NCI-H1417 (cell line): ENCODE measurements at places on chromosomes 2 and 18.

- peak; percentile 34 for DNase-seq
Measured at GRCh38 chr2:201882353-201883090, 76.2 kb downstream of the CDK15 start.

- DNase-seq: peak; percentile 23
Measured at GRCh38 chr2:150162241-150162942, 325.1 kb downstream of the RND3 start.

DNA sequence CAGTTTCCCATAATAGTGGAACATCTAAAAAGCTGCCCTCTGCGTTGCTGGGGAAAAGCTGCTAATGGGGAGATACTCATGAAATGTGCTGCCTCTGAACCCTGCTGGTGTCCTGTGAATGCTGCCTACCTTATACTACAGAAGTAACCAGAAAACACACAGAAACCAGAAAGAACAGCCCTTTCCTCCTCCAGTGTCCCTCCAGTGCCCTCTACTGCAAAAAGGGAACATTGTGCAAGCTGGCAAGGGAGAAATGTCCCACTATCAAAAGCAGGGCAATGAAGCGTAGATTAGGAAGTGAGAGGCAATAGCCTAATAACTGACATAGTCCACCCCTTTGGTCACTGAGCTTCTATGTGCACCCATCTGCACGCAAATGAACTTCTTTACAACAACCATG, 162.7 kb upstream of the ETAA1 start:
- DNase-seq: peak; percentile 17

DNA sequence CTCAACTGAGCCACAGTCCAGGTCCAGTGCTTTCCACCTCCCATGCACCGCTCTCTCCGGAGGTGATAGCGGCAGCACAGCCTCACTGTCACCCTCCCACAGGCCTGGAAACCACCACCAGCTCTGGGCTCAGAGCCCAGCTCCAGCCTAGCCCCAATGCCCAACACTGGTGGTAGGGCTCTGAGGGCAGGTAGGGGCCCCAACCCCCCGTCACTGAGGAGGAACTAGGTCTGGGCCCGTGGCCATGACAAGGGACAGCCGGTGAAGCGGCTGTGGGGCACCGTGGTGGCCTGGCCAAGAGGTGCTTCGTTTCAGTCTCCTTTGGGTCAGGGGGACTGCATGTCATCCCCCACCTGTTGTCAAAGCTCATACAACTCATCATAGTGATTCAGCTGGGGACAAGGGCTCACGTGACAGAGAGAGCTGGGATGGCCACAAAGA, 5.5 kb upstream of the TMEM214 start:
- DNase-seq: no peak

- DNase-seq: no peak
Measured at GRCh38 chr2:205509655-205510054, 172.6 kb upstream of the NRP2 start.

DNA sequence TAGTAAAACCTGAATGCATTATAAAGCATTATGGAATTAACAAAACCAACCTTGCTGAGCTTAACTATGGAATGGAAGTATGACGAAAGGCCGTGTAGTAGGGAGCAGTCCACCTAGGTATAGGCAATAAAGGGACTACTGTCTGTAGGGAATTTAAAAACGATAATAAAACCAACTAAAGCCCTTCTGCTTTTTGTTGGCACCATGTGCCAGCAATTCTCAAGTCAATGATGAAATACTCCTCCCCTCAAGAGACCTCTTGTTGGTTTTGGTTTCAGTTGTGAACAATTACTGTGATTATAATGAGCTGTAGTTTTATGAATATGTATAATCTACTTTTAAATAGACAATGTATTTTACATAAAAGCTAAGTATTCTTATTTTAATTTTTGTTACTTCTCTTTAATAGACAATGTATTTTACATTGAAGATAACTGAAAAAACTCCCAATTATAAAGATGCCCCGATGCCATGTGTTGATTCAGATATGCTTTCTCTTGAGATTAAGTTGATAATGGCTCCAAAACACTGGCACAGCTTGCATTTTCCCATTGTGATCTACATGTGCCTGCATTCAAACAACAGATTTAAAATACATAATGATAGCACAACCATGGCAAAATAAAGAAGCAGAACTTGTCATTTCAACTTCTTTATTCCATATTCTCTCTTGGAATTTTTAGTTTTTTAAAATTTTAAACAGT, 55.5 kb upstream of the ZDBF2 start:
- DNase-seq: no peak

DNA sequence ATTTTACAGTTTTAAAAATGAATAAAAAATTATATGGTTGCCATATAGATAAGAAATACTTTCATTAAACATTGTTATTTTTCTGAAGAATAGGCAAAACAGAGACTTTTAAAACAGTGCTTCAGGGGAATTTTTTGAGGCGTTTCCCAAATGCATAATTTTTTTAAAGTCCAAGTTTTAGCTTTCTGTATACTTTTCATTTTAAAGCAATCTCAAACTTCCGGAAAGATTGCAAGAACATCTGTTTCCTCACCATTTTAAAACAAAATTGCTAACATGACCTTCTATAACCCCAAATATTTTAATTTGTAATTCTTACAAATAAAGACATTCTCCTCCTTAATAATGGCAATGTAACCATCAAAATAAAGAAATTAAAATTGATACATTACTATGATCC, 15.1 kb upstream of the MBD2 start:
- DNase-seq: no peak

- DNase-seq: no peak
Measured at GRCh38 chr2:24885221-24886125, 34.6 kb downstream of the ADCY3 start.

GRCh38 chr2:86786001-86786536, 4.6 kb downstream of the CD8A start:
- DNase-seq: no peak

- no peak for DNase-seq
Measured at GRCh38 chr18:2515171-2515787, 56.0 kb downstream of the METTL4 start.

DNA sequence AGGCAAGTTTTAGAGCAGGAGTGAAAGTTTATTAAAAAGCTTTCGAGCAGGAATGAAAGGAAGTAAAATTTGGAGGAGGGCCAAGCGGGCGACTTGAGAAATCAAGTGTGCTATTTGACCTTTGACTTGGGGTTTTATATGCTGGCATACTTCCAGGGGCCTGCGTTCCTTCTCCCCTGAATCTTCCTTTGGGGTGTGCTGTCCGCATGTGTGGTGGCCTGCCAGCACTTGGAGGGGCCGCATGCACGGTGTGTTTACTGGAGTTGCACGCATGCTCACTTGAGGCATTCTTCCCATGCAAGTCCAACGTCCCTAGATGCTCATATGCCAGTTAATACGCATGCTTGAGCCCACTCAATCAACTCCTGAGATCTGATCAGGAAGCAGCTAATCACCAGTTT, 78.3 kb upstream of the MAP4K4 start:
- DNase-seq: no peak
